NCI-H146 (cell line): ENCODE measurements at places on chromosomes 3 and 15.

DNA sequence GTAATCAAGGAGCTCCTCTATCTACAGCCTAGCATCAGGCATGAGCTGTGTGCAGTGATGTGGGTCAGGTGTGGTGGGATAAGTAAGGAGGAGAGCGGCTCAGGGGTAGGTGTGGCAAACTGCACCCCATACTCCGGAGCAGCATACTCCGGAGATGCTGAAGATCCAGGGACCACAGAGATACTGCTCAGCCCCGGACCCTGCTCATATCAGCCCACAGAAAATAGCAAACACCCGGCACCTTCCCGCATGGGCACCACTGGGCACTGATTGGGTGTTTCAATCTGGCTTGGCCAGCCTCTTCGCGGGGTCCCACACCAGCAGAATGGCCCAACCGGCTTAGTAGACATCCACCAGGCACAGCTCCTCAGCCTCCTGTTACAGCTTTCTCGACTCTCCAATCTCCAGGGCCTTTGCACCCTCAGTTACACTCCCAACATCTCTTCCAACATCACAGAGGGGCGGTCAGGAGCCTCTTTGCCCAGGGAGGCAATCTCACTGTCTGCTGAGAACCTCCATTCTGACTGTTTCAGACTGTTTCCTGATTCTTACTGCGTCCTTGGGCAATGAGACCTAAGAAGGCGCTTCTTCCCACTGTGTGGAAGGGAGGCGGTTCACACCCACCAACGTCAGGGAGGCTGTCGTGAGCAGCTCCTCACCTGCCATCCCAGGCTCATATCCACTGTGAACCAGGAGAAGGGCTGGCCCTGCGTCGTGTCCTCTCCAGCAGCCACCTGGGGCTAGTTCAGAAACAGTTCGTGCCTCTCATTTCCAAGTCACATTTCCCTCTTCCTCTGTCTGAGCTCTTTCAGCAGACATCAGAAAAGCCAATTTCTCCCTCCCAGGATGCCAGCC, 59.8 kb downstream of the CAPN7 start:
- no peak for DNase-seq

DNA sequence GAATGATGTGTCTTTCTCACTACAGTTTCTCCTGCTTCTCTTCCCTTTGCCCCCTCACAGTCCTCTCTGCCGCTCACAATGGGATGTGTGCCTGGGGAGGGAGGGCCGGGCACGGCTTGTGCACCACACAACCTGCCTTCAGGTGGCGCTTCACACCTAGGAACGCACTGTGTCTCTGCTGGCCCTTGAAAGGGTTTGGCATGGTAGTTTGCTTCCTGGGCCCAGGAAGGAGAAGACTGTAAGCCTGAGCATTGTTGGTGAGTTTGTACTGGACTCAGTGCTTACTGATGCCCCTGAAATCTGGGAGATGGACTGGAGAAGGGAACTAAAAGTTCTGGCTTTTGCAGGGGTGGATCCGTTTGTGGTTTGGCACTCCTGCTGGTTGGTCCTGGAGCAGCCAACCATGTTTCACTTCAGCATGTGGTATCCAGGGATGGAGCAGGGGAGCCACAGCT, 9.2 kb downstream of the ALPK3 start:
- DNase-seq: peak; percentile 11

GRCh38 chr3:14491396-14492190, 48.5 kb downstream of the GRIP2 start:
- no peak for DNase-seq

- DNase-seq: no peak
Observed at GRCh38 chr3:25589783-25590258, 74.9 kb downstream of the TOP2B start.

DNA sequence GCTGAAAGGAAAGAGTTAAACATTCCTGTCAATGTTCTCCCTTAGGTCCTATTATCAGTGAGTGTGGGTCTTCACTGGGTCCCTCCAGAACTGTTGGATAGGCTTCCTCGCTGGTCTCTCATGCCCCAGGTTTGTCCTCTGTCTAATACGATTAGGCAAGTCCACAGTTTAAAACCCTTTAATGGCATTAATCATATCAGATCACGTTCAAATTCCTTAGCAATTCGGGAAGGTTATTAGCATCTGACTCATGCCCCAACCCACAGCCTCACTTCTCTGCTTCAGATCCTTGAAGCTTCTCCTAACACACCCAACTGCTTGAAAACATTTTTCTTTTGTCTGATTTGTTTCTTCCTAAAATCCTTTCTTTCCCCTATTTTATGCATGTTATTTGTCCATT, 224.3 kb upstream of the ATP10A start:
- DNase-seq: no peak

DNA sequence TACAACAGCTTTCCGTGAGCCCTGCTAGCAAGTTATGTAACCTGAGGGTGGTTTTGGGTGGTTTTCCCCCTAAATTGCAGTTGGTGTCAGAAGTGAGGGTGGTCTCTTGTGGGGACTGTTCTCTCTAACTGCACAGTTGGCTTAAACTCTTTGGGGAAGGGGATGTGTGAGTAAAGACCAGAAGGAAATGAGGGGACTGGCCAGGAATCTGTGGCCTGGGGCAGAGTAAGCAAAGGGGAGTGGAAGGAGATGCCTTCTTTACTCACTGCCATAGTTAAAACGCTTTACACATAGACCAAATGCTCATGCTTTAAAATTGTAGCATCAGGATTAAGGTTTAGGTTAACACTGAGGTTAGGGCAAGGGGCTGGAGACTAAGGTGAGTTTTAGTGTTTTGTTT, 21.2 kb upstream of the XIRP1 start:
- DNase-seq: no peak

DNA sequence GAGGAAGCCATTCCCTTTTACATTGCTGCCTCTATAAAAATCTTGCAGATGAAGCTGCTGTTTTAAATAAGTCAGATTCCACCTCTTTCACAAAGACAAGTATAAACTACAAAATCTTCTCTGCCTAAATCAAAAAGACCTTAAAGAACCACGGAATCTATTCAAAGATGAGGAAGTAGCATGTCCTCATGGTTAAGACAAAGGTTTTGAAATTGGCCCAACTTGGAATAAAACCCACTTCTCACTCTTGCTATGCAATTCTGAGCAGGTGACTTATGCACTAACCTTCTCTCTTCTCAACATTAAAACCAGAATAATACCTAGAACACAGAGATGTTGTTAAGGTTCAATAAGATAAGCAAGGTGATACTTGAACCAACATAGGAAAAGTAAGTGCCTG, 97.6 kb downstream of the FOXP1 start:
- no peak for DNase-seq

DNA sequence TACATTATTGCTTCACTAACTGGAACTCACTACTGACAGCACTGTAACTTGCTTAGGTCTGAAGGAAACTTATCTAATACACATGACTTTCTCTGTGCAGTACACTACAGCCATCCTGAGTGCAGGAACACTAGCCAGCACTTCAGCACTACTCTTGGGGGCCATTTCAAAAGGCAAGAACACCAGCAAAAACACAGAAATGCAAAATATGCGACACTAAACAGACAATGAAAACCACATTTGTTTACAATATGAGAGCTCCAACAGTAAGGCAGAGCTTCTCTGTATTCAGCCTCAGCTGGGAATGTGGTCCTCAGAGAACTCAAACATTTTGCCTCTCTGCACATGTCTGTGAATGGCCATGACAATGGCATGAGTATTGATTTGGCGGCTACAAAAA, 109.6 kb downstream of the ARRDC4 start:
- no peak for DNase-seq

DNA sequence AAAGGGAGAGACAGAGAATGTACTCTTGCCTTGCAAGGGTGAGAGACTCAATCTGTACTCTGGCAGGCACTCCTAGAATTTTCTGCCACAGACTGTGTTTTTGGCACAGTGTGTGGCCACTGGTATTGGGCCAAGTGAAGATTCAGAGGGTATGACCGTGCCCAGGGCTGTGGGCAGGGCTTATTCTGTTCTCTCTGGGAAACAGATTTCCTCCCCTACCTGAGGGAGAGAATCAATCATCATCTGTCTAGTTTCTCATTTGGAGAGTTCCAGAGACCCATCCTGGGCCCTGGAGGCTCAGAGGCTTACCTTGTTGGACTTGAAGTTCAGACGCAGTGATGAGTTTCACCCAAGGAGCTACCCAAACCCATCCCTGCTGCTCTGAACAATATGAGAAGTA, 28.2 kb downstream of the CSTA start:
- no peak for DNase-seq

GRCh38 chr15:91857772-91858171, 4.3 kb downstream of the SLCO3A1 start:
- no peak for DNase-seq

DNA sequence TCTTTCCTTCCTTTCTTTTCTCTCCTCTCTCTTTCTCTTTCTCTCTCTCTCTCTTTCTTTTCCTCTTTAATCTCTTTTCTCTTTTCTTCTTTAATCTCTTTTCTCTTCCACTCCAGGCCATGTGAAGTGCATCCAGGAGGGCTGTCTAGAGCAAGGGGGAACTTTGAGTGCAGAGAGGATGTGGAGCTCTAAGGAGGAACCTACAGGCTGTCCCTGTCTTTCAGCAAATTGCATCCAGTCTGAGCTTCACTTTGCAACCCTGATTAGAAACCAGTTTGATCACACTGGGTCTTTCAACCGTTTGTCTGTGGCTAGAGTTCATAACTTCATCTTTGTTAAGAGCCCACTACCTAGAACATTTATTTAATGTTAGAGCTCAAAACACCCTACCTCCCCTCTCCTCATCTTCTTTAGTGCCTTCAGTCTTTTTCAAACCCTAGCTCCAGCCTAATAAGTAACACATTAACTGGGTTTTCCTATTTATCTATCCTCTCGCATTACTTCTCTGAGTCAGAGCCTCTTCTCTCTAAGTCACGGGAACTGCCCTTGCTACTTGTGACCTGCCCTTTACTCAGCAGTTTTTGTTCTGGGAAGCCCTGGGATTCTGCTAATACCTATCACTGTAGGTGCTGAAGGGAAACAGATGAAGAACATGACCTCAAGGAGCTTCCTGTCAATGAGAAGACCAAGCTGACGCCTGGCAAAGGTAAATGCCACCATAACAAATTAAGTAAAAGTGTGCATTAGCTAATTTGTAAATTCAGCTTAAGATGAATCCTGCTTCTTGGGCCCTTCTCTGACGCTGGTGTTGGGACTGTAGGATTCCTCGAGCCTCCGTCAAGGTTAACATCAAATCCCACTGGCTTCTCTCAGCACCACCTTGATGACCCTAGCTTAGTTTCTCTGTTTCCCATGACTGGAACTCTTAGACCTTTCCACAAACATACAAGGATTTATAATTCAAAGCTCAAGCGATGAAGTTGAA, at the start of gene GCNT3:
GCNT3 (plus strand) TSS at position 508 of the 985 bp plus-strand sequence. CDS start 6,456 bp downstream, outside the sequence.
- DNase-seq: no peak

- no peak for DNase-seq
Observed at GRCh38 chr3:179450261-179450701, 989 bp downstream of the GNB4 start.

GRCh38 chr3:38605981-38606380, 43.5 kb downstream of the SCN5A start:
- no peak for DNase-seq

DNA sequence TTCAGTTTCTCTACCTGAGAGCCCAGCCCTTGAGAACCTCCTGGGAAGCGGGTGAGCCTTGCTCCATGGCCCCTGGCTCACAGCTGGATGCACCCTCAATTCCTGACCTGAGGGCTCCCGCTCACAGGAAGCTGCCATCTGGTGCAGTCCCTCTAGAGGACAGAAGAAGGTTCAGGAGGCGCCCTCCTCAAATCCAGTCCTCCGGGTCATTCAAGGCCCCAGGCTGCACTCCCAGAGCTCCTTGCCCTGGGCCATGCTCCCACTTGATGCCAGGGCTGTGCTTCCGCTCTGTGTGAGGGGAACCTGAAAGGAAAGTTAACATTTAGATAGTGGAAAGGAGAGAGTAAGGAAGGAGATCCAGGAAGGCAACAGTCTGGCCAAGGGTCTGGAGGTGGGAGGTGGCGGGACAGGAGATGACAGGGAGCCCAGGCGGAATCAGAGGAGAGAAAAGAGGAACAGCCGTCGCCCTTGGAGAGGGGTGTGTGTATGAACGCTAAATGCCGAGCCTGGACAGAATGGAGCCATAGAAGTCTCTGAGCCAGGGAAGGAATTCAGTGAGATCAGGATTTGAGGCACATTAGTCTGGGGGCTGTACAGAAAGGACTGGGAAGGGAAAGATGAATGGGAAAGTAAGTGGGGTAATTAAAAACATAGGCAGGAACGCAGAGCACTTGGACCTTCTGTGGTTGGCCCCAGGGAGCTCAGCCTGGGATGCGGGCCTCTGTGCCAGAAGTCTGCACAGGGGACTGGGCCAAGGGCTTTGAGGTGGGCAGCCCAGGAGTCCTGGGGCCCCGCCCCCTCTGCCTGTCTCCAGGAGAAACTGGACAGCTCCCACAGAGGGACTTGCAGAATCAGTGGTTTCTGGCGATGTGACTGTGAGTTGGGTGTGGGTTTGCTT, 26.1 kb downstream of the TBC1D21 start:
- DNase-seq: no peak

- DNase-seq: no peak
Observed at GRCh38 chr15:73051391-73051806, 864 bp upstream of the NEO1 start.

GRCh38 chr3:125073390-125073905, 17.7 kb upstream of the HEG1 start:
- DNase-seq: no peak

DNA sequence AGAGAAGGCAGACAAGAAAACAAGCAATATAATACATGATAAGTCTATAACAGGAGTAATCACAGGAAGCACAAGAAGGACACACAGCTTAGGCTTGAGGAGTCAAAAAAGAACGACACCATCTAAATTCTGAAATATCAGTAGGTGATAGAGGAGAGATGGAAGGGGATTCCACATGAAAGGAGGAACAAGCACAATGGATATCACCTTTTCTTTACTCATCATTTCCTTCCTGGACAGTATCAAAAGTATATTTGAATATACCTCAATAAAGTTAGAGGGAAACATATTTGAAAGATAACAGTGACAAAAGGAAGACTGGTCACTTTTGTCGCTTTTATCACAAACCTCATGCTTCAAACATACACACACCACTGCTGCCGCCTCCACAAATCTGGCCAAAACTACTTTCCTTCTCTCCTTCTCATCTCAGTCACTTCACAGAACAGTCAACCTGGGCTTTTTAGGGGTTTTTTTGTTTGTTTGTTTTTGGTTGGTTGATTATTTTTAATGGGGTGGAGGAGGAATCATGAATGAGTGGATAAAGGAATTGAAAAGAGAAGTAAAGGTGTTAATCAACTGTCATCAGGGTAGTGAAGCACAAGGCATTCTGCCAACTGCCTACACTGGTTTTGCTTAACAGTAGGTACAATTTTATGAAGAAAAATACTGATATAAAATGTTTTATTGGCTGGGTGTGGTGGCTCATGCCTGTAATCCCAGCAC, 18.5 kb downstream of the DENND4A start:
- no peak for DNase-seq

GRCh38 chr3:109806929-109807328, 469.6 kb upstream of the DPPA4 start:
- no peak for DNase-seq

- no peak for DNase-seq
Observed at GRCh38 chr15:79076661-79077060, 13.9 kb downstream of the RASGRF1 start.

GRCh38 chr3:59876533-59877062, 826.8 kb upstream of the CFAP20DC start:
- no peak for DNase-seq
